Fibroblast of skin of left quadriceps (primary cell): ENCODE measurements at places on chromosomes 12 and 14.

DNA sequence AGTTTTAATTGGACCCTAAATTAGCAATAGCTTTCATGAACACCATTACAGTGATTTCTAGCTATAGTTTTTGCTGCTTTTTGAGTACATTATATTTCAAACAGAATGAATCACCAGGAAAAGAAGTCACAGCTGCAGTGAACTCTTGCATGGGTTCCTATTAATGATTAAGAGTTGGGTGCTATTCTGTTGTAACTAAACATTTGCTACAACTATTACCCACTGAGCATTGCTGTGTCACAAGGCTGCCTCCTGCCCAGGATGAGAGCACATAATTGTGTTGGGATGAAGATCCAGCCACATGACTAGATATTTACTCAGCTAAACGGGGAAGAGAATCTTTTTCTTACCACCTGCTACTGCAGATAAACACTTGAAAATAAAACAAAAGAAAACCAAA, 152.7 kb downstream of the GXYLT1 start:
- DNase-seq = no peak

GRCh38 chr12:106883426-106883825, 72.3 kb upstream of the TMEM263 start:
- no peak for DNase-seq

GRCh38 chr14:49992901-49993339, 100.0 kb downstream of the ARF6 start:
- no peak for DNase-seq

DNA sequence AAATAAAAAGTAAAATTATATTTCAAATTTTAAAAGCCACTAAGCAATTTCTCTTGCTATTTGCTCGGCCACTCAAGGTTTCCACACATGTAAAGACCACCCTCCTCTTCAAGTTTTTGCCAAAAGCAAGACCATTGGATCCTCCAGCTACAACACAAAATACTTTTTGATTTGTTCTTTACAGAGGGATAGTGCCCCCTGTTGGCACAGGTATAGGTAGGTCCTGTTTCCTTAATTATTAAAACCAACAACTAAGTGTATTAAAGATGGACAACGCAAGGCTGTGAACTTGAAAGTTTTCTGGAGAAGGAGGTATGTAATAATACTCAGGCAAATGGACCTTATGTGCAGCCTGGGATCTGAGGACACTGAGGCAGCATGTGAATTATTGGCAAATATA, 23.8 kb downstream of the ATP6V1D start:
- no peak for DNase-seq

GRCh38 chr12:15201056-15201455, 20.2 kb downstream of the RERG start:
- no peak for DNase-seq

DNA sequence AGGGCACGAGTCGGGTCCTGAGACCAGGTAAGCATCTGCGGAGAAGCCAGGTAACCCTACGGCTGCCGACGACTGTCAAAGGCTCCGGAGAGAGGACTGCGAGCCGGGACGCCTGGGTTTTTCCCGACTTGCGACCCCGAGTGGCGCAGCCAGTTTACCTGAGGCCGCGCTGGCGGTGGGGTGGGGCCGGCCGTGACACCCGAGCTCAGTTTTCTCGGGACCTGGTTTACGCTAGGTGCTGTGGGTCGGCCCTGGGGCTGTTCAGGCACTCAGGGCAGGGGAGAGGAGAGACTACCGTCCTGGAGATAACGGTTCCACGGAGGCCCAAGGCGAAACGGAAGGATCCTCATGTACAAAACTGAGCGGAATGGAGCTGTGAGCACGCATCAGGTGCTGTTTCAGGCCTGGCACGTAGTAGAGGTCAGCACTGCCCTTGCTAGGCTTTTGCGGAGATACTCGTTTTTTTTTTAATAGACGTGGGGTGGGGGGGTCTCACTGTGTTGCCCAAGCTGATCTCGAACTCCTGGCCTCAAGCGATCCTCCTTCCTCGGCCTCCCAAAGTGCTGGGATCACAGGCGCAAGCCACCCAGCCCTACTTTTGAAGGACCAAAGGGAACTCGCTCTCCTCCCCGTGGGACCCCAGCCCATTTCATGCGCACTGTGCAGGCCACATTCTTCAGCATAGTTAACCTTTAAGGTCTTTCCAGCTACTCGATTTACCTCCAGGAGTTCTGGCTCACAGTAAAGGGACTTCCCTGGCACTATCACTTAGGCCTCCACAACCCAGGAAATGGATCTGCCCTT, 471 bp downstream of the MTRFR start:
- no peak for DNase-seq

DNA sequence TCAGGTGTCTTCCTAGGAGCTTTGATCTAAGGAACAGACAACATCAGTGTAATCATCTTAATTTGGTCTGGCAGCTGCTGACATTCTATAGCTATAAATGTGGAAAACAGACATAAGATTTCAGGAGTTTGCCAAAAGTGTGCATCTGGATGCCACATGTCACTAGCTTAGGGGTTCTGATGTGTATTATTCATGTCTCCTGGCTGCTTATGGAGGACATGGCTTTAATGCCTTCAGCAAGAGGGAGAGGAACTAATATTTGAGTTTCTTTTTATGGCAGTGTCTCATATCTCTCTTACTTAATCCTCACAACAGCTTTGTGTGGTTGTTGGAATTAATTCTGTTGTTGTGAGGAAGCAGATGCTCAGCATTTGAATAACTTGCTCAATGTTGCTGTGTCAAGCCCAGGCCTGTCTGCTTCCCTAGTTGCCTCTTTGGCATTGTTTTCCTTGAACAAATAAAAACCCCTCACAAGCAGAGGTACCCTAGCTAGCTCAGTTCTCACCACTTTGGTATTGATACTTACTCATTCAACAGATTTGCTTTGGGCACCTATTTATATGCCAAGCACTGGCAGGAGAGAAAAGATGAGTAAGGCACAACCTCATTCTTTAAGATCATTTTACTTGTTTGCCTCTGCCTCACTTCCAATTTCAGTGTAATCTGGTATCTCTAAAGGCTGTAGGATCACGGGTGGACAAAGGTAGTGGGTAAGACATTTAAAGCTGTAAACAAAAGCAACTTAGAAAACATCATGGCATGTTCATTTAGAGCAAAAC, 39.8 kb upstream of the EID3 start:
- DNase-seq = peak; percentile 93

- no peak for DNase-seq
Observed at GRCh38 chr12:47114481-47114892, 34.7 kb upstream of the AMIGO2 start.

- DNase-seq = no peak
Observed at GRCh38 chr14:25308244-25308643, 258.3 kb upstream of the STXBP6 start.

DNA sequence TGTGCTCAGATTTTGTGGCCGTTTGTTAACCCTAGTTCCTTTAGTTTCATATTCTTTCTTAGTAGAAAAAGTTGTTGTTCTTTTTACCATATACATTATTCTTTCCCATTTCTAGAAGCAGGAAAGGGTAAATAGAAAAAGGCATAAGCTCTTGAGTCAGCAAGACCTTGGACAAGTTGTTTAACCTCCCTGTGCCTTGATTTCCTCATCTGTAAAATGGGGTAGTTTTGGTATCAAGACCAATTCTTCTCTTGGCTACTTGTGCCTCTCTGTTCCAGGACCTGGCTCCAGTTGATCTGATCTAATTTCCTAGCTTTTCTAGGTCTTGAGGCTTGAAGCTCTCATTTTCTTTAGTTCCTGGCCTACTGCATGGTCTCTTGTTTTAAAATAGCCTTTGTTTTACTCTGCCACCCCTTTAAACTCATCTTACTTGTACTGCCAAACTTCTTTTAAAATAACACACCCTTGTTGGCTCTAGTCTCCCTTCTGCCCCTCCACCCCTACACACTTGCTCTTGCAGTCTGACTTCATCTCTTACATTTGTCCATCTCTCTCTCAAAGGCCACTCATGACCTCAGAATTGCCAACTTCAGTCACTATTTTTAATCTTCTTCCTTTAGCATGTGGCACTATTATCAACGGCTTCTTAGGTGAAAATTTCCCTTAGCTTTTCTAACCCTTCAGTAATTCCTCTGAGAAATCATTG, 143.7 kb downstream of the TTLL5 start:
- DNase-seq = no peak

- no peak for DNase-seq
Observed at GRCh38 chr12:102638777-102639176, 158.4 kb upstream of the IGF1 start.

DNA sequence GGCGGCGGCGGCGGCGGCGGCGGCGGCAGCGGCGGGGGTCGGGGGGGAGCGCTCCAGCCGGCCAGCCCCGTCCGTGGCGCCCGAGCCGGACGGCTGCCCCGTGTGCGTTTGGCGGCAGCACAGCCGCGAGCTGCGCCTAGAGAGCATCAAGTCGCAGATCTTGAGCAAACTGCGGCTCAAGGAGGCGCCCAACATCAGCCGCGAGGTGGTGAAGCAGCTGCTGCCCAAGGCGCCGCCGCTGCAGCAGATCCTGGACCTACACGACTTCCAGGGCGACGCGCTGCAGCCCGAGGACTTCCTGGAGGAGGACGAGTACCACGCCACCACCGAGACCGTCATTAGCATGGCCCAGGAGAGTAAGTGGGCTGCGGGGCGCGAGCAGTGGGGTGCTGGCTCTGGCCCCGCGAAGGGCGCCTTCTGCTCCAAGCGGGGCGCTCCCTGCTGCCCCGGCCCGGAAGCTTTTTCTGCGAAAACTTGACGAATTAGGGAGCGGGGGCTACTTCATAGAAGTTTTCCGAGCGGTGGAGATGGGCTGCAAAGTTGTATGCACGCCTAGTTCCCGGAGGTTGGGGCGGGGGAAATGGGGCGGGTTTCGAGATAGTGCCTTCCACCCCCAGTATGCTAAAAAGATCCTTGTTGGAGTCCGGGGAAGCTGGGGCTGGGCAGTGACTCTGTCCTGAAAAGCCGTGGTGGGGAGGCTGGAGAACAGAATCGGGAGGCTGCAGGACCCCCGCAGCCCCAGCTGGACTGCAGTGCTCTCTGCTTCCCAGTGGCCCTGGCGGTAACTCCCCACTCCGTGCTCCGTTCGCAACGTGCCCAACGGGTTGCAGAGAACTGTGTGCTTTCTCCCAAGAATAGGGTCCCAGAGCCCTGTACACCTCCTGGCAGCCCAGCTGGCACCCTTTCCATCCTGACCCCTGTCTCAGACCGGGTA, 751 bp downstream of the GDF11 start:
- DNase-seq = peak; percentile 20

DNA sequence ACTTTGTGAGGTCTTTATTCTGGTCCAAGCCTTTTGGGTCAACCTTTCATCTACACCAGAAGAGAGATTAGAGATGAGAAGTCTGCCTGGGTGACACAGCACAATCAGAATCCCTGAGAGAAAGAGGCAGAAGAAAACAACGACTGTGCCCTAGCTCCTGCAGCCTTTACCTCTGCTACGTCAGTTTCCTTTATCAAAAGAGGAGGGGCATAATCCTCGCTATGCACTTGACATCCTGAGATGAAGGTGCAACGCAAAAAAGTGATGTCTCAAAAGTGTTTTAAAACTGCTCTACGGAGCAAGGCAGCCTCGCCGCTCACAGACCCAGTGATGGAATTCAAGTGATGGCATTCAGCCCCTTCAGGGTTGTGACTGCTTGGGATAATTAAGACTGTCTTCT, 21.7 kb downstream of the ZDHHC22 start:
- no peak for DNase-seq

- DNase-seq = no peak
Observed at GRCh38 chr12:107618106-107618505, 67.5 kb upstream of the PWP1 start.

DNA sequence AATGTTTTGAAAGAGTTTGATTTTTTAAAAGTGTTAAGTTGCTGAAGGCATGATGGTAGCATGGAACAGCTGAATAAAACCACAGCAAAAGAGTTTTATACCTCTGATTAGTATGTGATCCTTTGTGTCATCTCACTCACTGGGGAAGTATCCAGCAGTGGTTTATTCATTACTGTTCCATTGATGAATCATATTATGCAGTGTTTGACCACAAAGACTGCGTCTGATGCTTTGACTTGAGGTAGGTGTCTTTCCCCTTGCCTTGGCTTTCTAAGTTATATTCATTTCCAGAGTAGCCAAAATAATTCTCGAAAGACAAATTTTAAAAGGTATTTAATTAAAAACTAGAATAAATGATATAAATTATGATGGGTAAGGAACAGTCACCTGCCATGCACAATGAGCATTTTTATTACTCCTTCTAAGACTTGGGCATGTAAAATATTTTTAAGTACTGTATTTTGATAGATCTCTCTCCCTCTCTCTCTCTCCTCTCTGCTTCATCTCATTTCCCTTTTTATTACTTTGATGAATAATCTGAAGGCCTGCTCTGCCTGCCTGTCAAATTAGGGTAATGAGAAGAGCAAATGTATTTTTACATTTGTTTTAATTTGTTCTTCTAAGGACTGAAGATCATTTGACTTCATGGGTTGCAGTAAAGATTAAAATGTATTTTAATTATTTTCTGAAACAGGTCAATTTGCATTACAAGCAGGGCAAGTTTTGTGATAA, 164.9 kb downstream of the NAV3 start:
- DNase-seq = peak; percentile 63

DNA sequence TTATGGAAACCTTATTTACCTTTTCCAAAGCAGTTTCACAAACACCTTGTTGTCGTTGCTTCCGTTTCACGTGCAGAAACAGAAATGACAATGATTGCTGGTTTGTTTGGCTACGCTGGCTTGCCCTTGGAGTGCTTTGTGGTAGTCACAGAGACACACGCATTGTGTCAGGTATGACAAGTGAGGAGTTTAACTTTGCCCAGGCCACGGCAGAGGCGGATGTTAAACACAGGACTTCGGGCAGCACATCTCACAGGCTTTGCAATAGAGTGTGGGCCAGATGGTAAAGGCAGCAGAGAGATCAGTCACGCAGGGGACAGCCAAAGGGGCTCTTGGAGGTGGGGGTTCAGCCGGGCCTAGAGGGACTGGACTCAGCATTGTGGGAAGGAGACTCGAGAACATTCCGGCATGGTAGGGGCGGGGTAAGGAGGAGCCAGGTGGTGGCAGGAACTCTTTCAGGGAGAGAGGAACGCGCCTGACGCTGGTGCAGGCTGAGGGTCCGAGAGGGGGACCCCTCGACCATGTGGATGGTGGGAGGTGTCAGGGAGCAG, 59.8 kb upstream of the KCNA1 start:
- DNase-seq = no peak

DNA sequence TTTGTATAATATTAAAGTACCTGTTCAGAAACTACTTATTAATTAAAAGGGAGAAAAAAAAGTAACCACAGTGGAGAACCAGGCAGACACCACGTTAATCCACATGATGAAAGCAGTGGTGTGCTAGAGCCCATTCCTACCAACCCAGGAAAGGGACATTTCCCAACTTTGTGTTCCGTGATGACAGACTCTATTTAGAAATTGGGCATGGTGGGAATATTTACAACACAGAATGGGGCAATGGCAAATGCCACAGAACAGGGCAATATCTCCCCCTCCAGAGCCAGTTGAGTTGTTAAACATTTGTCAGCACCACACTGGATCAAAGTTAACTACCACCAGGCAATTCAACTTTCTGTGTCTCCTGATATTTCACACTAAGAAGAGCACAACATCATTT, 1.2 kb upstream of the HIGD1C start:
- no peak for DNase-seq

GRCh38 chr12:39892146-39892545, 213.7 kb downstream of the SLC2A13 start:
- DNase-seq = no peak
